ENCODE measurements at places on chromosomes 7 and 10. TPM values are rescaled to one million over a fixed set of nuclear protein-coding genes. Genes with fewer than 3 reads are reported as not detected.

ANKRD7 gene
- not detected for total RNA-seq

UNC5B gene
- 5.5 TPM for total RNA-seq

PAX4 gene
- total RNA-seq = not detected

VSIR gene
- 16.5 TPM for total RNA-seq

ARMC10 gene
- total RNA-seq = 118 TPM

CLDN15 gene
- total RNA-seq = 17.0 TPM

EIF3B gene
- total RNA-seq = 373 TPM

MORN4 gene
- 5.5 TPM for total RNA-seq

EGR2 gene
- not detected for total RNA-seq

PLEKHA1 gene
- 61.8 TPM for total RNA-seq

CDK14 gene
- total RNA-seq = 0.58 TPM

OIT3 gene
- total RNA-seq = 0.45 TPM

CALD1 gene
- total RNA-seq = 630 TPM

Data from stomach (tissue), 19 donors.